ENCODE measurements at places on chromosomes 5 and 9.

GRCh38 chr9:117355542-117355941 lies 59.3 kb downstream of the ASTN2 start:
- no peak for DNase-seq

GRCh38 chr5:165272436-165272835 lies 1767.0 kb downstream of the MAT2B start:
- no peak for DNase-seq

DNA sequence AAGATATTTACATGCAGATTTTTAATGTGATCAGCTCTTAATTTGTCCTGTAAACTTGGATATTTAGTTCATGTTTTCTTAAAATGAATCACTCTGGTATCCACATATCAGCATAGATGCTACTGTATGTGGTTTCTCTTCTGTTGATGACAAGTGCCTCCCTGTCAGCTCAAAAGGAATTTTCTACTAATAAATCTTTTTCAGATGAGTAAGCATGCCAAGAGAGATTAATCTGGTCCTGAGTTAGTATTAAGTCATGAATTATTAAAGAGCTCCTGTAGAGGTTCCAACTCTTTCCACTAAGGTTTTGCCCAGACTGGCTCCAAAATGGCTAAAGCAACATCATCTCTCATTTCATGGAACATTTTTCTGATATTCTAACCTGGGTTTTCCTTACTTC lies 129.2 kb downstream of the GOLPH3 start:
- peak; percentile 55 for DNase-seq

GRCh38 chr5:146440870-146441495 lies 6.2 kb upstream of the TCERG1 start:
- DNase-seq, result no peak

DNA sequence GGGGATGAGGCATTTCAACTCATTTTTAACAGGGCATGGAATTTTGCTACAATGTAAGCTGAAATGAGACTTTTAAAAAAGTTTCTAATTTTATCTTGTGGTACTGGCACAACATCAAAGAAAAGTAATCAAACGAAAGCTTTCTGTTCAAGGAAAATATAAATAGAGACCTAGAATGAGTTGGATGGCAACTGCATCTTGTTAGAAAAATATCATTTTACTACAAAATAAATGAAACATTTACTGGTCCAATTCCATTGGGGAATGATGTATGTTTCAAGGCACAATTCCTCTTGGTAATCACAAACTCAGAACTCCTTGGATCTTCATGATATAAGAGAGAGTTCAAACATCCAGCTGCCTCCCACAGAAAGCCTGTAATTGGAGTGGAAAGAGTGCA lies 102.8 kb downstream of the HMHB1 start:
- DNase-seq, result no peak

DNA sequence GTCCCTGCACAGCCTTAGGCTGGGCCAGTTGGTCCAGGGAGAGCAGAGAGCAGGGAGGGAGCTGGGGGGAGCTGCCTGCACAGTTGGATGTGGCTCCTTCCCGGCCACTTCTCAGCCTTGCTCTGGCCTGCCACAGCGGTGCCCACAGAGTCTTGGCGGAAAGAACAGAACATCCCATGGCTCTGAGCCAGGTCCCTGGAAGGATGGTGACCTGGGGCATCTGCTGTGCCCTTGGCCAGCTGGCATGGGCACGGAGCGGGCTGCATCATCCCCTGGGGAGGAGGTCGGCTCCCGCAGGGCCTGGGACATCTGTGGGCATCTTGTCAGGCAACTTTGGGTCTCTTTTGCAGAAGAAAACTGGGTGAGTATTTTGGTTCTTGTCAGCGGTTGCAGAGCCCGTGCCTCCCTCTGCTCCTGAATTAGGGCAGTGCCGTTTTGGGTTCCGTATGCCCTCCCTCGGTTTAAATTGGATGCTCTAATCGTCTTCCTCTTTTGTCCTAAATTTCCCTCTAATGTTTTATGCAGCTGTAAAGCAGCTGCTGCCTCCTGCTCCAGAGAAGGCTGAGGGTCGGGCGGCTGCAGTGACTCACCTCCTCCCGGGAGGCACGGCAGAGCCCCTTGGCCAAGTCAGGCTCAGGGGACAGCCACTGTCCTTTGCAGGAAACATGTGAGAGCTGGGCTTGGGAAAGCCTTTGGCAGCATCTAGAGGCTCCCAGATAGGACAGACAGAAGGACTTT lies 10.5 kb upstream of the NACC2 start:
- DNase-seq, result no peak

GRCh38 chr5:567664-568060 lies 43.4 kb upstream of the SLC9A3 start:
- no peak for DNase-seq

DNA sequence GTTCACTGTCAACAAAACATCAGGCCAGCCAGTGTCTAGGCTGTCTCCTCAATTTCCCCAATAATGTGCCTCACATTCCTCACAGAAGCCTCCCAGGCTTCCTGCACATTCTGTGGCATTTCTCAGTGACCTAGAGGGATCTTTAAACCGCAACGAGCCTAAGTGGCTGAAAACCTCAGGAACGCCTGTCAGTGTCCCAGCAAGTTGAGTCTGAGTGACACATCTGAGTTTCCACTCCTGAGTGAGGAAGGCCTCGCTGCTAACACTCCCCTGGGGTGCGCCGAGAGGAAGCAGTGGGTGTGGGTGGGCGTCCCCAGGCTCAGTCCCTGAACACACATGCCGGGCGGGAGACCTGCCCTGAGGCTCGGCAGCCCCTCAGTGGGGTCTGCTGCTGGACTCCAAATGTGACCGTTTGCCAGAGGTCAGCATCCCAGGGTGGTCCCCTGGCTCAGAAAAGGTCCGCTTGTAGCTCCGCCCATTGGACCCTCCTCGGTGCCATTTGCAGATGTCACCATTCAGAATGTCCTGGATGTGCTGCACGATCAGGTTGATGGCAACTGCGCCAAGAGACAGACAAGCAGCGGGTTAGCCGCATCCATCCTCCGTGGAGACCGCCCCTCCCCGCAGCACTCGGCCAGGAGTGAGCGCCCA lies 6.3 kb downstream of the UCK1 start:
- no peak for DNase-seq

Data from ACHN (cell line).